ENCODE measurements at places on chromosomes 12 and 14.

- DNase-seq = peak; percentile 59
These were observed 29.1 kb upstream of the SOS2 start for GRCh38 chr14:50260511-50260910.

- DNase-seq = no peak
These were observed 56.4 kb upstream of the ISM2 start for GRCh38 chr14:77554816-77555599.

GRCh38 chr12:125091401-125091800 is 26.2 kb downstream of the AACS start:
- no peak for DNase-seq

GRCh38 chr12:68356060-68356695 is 24.0 kb upstream of the MDM1 start:
- DNase-seq = no peak

GRCh38 chr14:76382495-76382832 is 6.5 kb downstream of the ESRRB start:
- no peak for DNase-seq
